Lung (tissue), 17 donors: ENCODE measurements at places on chromosomes 2 and 18. TPM values are rescaled to one million over a fixed set of nuclear protein-coding genes. Genes with fewer than 3 reads are reported as not detected.
A peak's percentile ranks its signal among the peaks of the same experiment; 100 is the strongest.

GRCh38 chr2:19576411-19576810, 218.0 kb upstream of the OSR1 start:
- H3K4me3 ChIP-seq: no peak overlapping the region
- no peaks in the 10 kb centered on the region for H3K36me3 ChIP-seq
- H3K4me1 ChIP-seq: peaks cover 9% of the 10 kb centered on the region
- no peak for DNase-seq
- H3K27me3 ChIP-seq: no peaks in the 10 kb centered on the region

DNA sequence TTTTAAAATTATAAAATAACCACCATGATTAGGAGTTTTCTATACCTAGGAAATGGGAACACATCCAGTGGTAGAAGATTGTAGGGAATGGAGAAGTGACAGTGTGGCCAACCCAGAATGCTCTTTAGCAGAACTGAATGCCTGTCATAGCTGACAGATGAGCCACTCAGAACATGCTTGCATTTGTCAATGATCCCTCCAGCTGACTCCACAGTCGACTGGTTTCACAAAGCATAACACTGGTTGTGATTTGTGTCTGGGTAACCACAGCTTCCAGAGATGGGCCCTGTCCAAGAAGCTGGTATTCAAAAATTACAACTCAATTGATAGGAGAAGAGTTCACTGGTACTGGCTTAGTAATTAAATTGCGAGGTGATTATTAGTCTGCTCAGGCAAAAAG, 9.0 kb upstream of the CTIF start:
- H3K27me3 ChIP-seq: no peaks in the 10 kb centered on the region
- no peak overlapping the region for H3K4me3 ChIP-seq
- no peaks in the 10 kb centered on the region for H3K36me3 ChIP-seq
- H3K27ac ChIP-seq: no peak overlapping the region
- DNase-seq: no peak

- no peak overlapping the region for H3K4me3 ChIP-seq
- DNase-seq: no peak
Observed at GRCh38 chr18:22433956-22434355, 16.2 kb upstream of the CTAGE1 start.

GRCh38 chr2:68519236-68519635, 51.9 kb downstream of the APLF start:
- no peaks in the 10 kb centered on the region for H3K27me3 ChIP-seq
- no peaks in the 10 kb centered on the region for H3K4me1 ChIP-seq
- no peak for DNase-seq
- H3K4me3 ChIP-seq: no peak overlapping the region

GRCh38 chr2:188610827-188611226, 319.2 kb downstream of the GULP1 start:
- DNase-seq: peak; percentile 81
- no peaks in the 10 kb centered on the region for H3K27me3 ChIP-seq
- no peaks in the 10 kb centered on the region for H3K4me1 ChIP-seq

DNA sequence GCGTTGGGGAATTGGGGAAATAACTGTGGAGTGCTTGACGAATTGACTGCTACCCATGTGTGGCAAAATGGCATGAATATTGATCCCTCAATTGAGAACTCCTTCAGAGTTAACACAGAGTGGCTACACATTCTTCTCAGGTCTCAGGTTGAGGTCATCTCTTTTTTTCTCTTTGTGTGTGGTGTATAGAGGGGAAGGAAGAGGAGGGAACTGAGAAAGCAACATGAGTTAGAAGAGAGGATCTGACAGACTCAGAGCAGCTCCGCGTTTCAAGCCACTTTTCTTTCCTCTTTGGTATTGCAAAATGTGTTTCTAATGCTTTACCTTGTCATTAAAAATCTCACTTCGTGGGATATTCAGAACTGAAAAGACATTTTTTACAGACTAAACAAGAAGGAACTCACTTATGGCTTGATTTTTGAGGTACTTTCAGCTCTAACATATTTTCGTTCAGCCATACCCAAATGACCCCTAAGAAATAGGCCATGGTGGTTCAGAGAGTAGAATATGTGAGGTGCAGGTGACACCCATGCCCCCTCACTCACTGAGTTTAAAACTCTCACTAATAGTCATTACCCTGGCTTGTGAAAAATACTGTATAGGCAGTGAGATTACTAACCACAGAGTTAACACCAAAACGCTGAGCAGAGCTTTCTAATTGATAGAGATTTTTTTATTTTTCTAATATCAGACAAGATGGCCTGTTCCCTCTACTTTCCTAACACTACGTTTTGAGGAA, 22.5 kb downstream of the STAT4 start:
- H3K27ac ChIP-seq: no peak overlapping the region
- H3K36me3 ChIP-seq: no peaks in the 10 kb centered on the region
- no peaks in the 10 kb centered on the region for H3K27me3 ChIP-seq
- DNase-seq: no peak

- no peak overlapping the region for H3K4me3 ChIP-seq
- H3K27me3 ChIP-seq: no peaks in the 10 kb centered on the region
- H3K27ac ChIP-seq: no peak overlapping the region
- DNase-seq: no peak
- H3K4me1 ChIP-seq: no peaks in the 10 kb centered on the region
- H3K36me3 ChIP-seq: no peaks in the 10 kb centered on the region
Observed at GRCh38 chr18:64972545-64972944, 778.3 kb upstream of the CDH7 start.

DNA sequence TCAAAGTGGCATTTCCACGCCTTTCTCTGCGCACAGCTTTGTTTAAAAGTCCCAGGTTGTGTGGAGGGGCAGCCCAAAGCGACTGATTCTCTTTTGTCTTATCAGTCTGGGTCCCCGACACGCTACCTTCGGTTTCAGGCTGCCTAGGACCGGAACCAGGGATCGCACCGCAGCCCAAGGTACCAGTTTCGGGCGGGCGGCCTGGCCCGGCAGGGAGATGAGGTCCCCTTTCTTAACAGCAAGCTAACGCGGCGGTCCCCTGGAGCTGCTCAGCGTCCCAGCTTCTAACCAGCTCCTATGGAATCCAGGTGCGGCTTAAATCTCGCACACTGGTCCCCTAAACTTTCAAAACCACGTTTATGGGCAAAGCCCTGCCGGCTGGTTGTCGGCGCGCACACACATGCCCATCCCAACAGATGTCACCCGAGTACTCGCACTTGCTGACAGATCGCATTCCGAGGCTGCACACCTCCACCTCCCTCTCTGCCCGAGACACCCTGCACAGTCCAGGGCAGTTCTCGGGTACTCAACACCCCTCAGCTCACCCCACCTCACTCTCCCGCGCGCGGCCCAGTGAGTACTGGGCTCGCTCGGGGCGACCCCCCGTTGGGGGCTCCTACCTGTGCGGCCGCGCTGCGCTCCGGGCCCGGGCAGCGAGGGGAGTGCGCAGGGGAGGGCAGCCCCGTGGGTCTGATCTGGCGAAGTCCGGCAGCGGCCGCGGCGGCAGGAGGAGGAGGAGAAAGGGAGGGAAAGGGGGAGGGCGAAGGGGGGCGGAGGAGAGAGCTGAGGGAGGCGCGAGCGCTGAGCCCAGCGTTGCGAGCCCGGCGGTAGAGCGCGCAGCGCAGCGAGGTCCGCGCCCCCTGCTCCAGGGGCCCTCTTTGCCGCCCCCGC, at the start of gene EFEMP1:
Gene EFEMP1, minus strand, starts transcription at position 692 of the 891 bp plus-strand sequence. CDS start 1,342 bp downstream, outside the sequence.
- peak within 1 kb of the TSS; percentile 53 for H3K4me3 ChIP-seq
- H3K27ac ChIP-seq: peak within 1 kb of the TSS; percentile 68
- peak; percentile 72 for DNase-seq
- H3K4me1 ChIP-seq: peaks cover 1% of the 10 kb centered on the region
- H3K27me3 ChIP-seq: peaks cover 19% of the 10 kb centered on the region

GRCh38 chr2:45011621-45012602, 2.7 kb upstream of the SIX2 start:
- no peaks in the 10 kb centered on the region for H3K36me3 ChIP-seq
- DNase-seq: no peak
- no peak overlapping the region for H3K4me3 ChIP-seq
- H3K27me3 ChIP-seq: peaks cover 4% of the 10 kb centered on the region

GRCh38 chr2:64179582-64180321, 35.5 kb upstream of the PELI1 start:
- no peak overlapping the region for H3K27ac ChIP-seq
- no peaks in the 10 kb centered on the region for H3K27me3 ChIP-seq
- peaks cover 10% of the 10 kb centered on the region for H3K4me1 ChIP-seq

DNA sequence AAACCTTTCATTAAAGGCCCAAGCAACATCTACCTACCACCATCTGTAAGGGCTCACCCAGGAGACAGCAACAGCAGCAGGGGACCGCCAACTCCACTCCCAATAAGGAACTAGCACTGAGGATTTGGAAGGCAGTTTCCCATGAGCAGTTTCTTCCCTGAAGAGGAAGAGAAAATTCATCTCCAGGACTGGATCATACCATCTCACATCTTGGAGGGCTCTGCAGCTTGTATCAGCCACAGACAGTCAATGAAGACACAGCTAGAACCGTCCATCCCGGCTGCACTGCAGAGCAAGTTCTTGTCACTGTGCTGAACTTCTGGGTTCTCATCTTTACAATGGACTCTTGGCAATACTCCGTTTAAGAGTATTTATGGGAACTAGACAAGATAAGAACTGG, 2.8 kb upstream of the GYPC start:
- peak; percentile 43 for DNase-seq
- H3K27ac ChIP-seq: no peak overlapping the region
- no peaks in the 10 kb centered on the region for H3K36me3 ChIP-seq
- H3K4me1 ChIP-seq: peaks cover 46% of the 10 kb centered on the region
- no peaks in the 10 kb centered on the region for H3K27me3 ChIP-seq

DNA sequence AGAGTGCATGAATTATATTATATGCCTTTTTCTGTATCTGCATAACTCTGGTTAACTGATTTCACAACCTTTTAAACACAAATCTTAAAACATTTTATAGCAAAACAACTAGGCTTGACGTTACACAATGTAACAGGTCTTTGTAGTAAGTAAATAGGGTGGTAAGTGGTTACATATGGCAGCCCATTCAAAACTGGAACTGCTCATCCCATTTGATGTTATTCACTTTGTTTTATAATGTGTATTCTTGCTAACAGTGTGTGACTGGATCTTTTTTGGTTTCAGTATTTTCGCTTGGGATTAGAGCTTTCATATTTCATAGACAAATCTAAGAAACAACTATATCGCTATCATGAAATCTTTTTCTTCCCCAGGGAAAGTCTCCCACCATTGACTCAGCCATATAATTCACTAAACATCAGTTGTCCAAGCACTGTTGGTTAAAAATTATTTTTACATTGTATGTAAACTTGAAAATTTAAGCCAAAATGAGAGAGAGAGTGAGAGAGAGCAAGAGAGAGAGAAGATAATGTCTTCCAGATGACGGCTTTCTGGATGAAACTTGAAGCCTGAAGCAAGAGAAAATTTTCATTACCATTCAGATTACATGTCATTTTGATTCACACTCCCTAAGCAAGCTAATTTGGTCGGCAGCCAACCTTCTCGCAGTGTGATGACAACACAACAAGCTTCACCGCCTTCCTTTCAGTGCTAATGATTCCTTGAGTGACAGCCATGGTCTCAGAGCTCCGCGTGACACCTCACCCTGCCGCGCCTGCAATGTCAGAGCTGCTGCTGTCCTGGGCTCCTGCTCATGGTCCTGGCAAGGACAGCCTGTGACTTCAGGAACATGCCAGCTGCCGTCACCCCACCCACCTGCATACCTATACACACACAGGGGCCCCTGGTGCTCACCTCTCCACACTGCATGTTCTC, 946.9 kb upstream of the SOX11 start:
- no peaks in the 10 kb centered on the region for H3K4me1 ChIP-seq
- no peaks in the 10 kb centered on the region for H3K36me3 ChIP-seq
- H3K4me3 ChIP-seq: no peak overlapping the region
- no peak overlapping the region for H3K27ac ChIP-seq
- DNase-seq: peak; percentile 47

GRCh38 chr18:58955001-58955400, 90.3 kb downstream of the ZNF532 start:
- H3K4me3 ChIP-seq: no peak overlapping the region
- peaks cover 2% of the 10 kb centered on the region for H3K36me3 ChIP-seq
- no peaks in the 10 kb centered on the region for H3K27me3 ChIP-seq
- DNase-seq: no peak
- no peak overlapping the region for H3K27ac ChIP-seq
- H3K4me1 ChIP-seq: no peaks in the 10 kb centered on the region

DNA sequence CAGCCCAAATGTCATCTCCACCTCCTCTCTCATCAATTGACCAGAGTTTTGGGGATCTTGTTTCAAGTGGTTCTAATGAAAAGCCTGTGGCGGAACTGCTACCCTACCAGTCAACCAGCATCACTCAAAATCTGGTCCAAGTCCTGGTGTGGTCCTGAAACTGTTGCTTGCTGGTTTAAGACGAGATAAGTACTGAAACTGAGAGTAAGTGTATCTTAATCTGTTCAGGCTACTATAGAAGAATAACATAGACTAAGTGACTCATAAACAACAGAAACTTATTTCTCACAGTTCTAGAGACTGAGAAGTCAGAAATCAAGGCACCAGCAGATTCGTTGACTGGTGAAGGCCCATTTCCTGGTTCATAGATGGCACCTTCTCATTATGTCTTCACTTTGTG, 879 bp upstream of the GALNT5 start:
- no peaks in the 10 kb centered on the region for H3K27me3 ChIP-seq
- no peak for DNase-seq
- H3K27ac ChIP-seq: no peak overlapping the region
- no peaks in the 10 kb centered on the region for H3K36me3 ChIP-seq
- peaks cover 18% of the 10 kb centered on the region for H3K4me1 ChIP-seq
- no peak overlapping the region for H3K4me3 ChIP-seq

- no peak overlapping the region for H3K4me3 ChIP-seq
- H3K27ac ChIP-seq: no peak overlapping the region
- H3K27me3 ChIP-seq: no peaks in the 10 kb centered on the region
- H3K36me3 ChIP-seq: no peaks in the 10 kb centered on the region
- DNase-seq: no peak
Observed at GRCh38 chr2:73994178-73994831, 9.6 kb downstream of the TET3 start.

DNA sequence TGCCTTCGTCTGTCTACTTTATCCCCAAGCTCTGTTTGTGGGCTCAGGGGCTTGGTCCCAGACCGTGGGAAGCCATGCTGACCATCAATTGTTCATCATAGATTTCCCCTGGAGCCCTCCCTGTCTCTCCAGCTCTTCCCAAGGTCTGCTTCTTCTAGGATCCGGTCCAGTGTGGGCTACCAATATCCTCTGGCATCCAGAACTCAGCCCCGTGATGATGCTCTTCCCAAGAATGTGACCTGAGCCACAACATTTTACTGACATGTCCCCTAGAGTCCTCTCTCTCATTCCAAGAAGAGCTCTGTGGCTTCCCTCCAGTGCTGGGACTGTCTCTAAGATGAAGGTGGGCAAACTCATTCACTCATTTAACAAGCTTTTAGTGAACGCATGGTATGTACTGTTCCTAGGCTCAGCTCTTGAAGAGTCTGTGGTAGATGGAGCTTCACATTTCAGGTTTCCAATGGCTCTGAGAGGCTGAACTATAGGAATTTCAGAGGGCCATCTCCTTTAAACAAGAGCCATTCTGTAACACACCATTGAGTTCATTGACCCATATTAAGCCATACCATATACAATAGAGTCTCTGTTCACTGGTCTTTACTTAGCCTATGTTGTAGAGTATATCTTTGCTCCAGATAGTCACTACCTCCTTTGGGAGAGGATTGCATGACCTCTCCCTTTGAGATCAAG, 142.0 kb upstream of the APCDD1 start:
- no peak overlapping the region for H3K4me3 ChIP-seq
- no peaks in the 10 kb centered on the region for H3K4me1 ChIP-seq
- H3K27me3 ChIP-seq: no peaks in the 10 kb centered on the region
- H3K36me3 ChIP-seq: no peaks in the 10 kb centered on the region
- no peak overlapping the region for H3K27ac ChIP-seq
- DNase-seq: no peak

- H3K27me3 ChIP-seq: peaks cover 70% of the 10 kb centered on the region
- no peak overlapping the region for H3K27ac ChIP-seq
- no peak overlapping the region for H3K4me3 ChIP-seq
- no peaks in the 10 kb centered on the region for H3K4me1 ChIP-seq
Observed at GRCh38 chr2:176638167-176639015, 369.1 kb downstream of the MTX2 start.

Gene LIPG
- 12.5 TPM for total RNA-seq

Gene VAMP5
- total RNA-seq: 18.5 TPM

Gene DARS1
- 47.2 TPM for total RNA-seq

Gene NYAP2
- 1.6 TPM for total RNA-seq
